ENCODE measurements at places on chromosomes 3 and 15.

DNA sequence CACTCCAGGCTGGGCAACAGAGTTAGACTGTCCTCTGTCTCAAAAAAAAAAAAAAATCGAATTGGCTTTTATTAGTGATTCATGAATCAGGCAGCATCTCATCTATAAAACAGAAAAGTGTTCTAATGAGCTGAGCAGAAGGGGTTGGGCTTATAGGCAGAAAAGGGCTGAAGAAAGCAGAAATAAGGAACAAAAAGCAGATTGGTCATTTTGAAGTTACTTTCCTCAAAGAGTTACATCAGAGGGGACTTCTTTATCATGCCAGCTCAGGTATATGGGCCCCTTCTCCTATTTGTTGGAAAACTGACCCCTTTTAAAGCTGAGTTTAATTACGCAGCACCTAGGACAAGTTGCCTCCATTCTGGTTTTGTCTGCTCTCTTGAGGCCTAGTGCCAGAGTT, 722 bp upstream of the POGLUT1 start:
- DNase-seq = no peak

DNA sequence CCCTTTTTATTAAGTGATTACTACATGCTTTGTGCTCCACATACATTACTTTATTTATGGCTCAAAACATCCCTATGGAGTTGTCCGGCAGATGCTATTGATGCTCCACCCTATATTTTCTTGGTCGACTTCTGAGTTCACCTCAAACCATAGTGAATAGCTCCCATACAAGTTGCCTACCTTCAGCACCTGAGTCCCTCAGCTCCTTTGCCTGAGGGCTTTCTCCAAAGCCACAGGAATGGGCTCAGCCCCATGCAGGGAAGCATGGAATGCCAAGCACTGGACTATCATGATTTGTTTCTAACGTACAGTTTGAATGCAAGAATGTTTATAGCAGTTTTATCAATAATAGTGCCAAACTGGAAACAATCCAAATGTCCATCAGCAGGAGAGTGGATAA, 124.8 kb upstream of the TNIK start:
- DNase-seq = no peak

DNA sequence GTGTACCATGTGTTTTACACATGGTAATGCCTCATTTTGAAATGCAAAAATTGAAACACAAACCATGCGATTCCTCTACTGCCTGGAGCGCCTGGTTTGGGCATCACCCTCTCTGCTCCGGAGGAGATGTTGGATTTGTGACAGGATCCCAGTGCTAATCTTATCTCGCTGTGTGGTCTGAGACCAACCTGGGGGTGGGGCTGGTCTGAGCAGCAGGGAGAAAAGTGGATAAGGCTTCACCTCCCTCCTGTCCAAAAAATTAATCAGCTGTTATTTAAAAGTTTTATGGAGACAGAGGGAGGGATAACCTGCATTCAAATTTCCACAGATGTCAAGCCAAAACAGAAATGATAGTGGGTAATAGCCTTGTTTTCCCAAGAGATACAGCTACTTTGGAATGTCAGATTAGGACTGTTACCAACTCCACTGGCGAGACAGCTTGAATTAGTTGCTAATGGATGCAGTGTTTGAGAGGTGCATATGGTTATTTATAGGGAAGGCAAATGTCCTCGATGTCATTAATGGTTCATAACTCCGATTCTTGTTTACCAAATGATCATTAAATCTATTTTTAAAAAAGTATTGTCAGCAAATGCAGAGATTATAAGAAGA, 54.0 kb upstream of the SKOR1 start:
- DNase-seq = no peak

- no peak for DNase-seq
These were observed 417.9 kb downstream of the MECOM start for GRCh38 chr3:169245631-169246030.

DNA sequence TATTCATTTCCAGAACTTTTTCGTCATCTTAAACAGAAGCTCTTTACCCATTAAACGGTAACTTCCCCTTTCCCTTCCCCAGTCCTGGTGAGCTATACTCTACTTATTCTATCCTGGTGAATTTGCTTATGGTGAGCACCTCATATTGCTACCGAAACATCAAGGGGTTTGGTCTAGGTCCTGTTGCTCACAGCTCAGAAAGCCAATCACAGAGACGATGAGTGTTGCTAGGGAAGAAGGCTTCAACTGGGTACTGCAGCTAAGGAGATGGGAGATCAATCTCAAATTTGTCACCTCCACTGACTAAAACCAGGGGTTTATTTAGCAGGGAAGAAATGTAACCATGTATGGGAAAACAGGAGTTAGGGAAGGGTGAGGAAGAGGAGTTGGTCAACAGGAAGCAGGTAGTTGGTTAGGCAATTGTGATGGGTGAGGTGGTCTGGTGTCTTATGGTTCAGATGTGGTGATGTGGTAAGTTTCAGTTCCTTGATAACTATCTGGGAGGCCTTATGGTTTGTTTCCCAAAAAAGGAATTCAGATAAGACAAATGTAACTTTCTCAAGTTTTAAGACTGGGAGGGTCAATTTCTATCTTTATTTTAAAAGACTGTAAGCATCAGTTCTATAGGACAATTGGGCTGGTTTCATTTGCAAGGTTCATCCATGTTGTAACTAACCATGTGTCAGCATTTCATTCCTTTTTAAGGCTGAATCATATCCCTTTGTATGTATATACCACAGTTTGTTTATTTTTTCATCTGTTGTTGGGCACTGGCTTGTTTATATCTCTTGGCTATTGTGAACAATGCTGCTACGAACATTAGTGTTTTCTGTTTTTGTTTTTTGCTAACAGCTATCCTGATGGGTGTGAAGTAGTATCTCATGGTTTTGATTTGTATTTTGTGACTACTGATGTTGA, 24.3 kb downstream of the ARHGAP11B start:
- DNase-seq = peak; percentile 16

DNA sequence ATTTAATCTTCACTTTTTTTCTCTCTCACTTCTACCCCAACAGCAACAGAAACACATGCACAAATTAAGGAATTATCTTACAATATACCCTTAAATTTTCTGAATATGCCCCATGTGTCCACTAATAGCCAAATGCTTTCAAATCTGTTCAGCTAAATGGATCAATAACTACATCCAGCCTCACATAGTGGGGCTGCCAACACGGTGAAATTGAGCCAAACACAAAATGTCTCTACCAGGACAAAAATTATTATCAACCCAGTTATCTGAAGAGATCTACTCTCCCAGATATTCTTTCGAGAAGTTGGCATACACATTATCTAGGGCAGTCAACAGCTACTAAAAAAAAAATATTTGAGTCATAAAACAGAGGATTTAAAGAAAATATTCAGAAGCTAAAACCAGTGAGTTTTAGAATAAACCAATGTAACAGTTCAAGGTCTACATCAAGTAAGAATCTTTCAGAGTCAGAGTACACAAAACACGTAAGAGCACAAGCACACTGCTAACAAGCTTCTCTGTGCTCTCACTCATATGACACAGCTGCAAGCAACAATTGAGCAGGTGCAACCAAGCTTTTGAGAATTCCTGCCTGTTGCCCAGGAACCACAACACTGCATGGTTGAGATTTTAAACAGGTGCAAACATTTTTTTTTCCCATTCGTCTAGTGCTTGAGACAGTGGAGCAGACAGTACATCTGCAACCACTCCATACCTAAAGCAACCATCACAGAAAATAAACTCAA, 247.7 kb downstream of the ZBTB20 start:
- no peak for DNase-seq

DNA sequence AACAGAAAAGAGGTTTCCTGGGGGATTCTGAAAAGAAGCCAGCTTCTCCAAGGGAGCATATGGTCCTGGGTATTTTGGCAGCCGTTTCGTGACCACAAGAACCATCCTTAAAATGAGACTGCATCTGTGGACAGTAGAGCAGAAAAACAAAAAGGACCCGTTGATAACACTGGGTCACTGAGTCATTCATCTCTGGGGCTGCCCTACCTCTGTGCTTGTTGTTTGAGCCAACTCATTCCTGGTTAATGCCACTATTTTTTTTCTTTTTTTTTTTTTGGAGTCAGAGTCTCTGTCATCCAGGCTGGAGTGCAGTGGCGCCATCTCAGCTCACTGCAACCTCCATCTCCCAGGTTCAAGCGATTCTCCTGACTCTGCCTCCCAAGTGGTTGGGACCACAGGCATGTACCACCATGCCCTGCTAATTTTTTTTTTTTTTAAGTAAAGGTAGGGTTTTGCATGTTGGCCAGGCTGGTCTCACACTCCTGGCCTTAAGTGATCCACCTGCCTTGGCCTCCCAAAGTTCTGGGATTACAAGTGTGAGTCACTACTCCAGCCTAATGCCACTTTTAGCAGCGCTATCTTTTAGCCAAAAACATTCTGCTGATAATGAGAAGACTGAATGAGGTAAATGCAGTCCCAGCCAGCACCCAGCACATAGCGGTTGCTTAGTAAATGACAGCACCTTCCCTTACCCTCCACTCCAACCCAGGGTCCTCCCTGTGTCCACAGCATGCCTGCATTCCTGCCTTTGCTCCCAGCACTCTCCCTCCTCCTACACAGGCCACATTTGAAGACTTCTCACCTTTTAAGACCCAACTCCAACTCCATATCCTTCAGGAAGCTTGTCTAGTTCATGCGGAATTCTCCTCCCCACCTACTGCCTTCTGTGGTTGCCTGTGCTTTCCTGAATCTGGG, 9.1 kb upstream of the ISL2 start:
- DNase-seq = no peak

GRCh38 chr3:173976281-173976680, 578.7 kb downstream of the NLGN1 start:
- DNase-seq = no peak

DNA sequence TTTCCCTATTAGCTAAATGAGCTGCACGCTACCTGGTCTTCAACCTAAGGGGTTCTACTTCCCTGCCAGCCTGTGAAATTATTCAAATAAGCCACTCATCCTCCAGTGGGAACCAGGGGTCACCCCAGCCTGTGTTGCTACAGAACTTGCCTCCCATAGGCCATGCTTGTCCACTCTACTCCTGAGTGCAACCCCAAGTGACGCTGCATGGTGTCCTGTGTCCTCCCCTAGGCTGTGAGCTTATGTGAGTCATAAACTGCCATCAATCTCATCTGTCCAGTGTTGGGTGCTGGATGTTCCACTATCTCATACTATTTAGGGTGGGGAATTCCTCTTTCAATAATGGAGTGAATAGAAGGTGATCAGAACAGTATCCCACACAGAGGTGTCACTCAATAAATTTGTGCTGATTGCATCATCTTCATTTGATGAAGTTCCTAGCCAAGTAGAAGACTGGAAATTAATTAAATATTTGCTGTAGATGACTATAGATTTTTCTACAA, 49.8 kb upstream of the SSR3 start:
- DNase-seq = no peak

DNA sequence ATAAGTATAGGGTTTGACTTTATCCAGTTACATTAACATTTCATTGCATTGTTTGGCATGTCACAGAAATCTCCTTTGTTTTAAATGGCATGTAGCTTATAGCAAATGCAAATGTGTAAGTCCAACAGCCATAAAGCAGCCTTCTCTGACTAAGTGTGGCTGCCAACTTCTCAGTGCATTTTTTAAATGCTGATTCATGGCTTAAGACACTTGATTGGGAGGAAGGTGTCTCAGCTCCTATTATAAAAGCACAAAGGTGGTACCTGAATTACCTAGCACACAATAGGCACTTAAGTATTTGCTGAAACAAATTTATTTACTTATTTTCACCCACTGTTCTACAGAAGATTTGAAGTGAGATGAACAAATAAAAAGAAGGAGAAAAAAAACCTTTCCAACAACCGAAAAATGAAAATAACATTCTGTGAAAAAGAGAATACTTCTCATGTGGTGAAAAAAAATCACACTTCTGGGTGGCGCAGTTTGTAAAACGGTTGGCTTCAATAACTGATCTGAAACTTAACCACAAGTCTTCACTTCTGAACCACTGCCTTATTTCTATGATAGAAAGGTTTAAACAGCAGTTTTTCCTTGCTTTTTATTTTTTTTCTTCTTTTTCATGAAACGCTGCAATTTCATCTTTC, 105.5 kb upstream of the ICE2 start:
- DNase-seq = no peak

GRCh38 chr3:8589880-8590556, 54.6 kb downstream of the SSUH2 start:
- no peak for DNase-seq

DNA sequence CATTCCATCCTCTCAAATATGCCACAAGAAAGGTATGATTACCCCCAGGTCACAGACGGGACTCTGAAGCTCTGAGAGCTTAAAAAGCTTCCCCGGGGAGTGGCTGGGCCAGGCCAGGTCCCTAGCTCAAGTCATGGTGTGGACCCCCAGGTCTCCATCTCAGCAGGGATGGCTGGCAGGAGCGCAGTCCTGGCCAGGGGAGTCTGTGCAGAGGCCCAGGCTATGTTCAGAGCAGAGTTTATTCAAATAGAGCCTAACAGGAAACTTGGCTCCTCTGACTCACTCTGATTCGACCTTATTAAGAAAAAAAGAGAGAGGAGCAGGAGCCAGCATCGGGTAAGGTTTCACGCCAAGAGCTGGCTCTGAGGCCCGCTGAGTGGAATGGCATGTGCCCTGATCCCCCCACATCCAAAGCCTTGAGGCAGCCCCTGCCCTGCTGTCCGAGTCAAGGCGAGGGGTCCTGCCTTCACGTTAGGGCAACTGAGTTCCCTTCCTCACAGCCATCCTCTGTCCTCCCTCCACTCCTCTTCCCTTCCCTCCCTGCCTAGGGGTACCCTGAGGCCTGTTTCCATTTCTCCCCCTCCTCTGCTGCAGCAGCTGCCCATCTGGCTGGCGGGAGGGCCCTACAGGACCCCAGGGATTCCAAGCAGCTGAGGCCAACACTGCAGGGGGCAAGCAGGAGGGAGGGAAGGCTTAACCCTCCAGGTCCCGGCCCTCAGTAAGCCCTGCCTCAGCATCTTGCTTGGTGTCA, 1.9 kb upstream of the LOXL1 start:
- DNase-seq = no peak

- DNase-seq = no peak
These were observed 388.1 kb downstream of the FGF12 start for GRCh38 chr3:192339214-192339613.

DNA sequence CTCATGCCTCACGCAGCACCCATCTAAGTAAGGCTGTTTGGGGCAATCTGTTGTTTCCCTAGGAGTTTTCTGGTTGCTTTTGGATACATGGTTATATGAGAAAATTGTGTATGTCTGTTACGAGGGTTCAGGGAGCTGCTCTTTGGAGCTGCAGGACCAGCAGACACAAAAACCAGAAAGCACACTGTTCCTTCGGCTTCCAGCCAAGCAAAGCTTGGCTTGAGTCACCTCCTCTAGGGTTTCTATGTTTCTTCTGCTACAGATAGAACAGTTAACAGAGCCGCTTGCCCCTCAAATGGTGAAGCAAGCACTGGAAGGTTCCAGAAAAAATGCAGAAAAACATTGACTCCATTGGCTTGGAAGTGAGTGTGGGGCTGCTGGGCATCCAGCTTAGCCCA, 49.2 kb upstream of the CTDSPL start:
- DNase-seq = no peak

GRCh38 chr3:162395496-162395895, 898.9 kb downstream of the OTOL1 start:
- DNase-seq = no peak

DNA sequence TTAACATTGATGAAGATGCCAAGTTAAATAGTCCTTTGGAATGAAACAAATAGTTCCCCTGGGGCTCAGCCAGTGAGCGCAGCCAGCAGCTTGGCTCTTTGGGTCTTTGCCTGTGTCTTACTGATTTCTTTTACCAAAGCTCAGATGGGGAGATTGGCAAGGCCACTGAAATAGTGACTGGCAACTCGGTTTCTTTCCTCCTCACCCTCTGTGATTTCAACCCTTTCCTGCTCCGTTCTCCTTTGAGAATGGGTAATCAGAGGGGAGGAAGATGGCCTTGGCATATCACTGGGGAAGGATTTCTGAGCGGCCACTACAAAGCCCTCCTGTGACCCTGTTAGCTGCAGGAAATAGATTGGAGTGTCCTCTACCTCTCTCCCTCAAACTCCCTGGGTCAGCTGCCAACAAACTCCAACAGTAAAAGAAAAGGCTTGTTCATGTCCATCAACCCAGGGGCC, 337.1 kb upstream of the LRRFIP2 start:
- no peak for DNase-seq

Data from GM12892 (cell line).